ENCODE measurements at places on chromosomes 4 and X.

- no peak for DNase-seq
Observed at GRCh38 chrX:2162695-2163094, 338.1 kb downstream of the DHRSX start.

DNA sequence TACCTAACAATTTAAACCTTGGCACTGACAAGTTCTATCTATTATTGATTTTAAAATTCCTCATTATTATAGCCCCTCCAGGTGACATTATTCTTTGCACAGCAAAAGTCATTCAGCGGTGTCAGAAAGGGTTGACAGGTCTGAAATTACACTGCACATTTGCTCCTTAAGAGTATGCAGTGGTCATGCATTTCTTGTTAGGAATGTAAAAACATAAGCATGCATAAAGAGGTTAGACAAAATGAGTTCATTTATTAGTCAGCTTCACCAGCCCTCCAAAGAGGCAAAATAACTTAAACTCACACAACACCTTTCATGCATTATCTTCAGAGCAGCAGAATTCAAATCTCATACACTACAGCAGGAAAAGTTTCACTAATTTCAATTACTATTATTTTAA, 158.8 kb downstream of the HNRNPD start:
- DNase-seq = no peak

GRCh38 chr4:154427149-154427548, 64.5 kb downstream of the DCHS2 start:
- DNase-seq = no peak

GRCh38 chr4:168831585-168831918, 178.5 kb downstream of the CBR4 start:
- DNase-seq = no peak

DNA sequence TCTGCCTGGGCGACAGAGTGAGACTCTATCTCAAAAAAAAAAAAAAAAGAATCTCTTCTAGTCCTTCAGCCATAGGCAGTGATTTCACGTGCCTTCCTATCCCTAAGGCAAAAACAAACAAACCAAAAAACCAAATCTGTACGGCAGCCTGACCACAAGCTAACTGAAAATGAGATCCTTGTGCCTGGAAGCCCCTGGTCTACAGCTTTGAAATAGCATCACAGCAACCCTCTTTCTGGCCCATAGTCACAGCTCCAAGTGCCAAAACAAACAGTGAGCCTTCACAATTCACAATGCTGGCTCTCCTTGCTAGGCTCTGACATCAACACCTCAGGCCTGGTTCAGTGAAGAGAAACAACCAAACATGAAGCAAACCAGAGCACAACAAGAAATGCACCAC, 46.1 kb downstream of the TMEM150C start:
- no peak for DNase-seq

DNA sequence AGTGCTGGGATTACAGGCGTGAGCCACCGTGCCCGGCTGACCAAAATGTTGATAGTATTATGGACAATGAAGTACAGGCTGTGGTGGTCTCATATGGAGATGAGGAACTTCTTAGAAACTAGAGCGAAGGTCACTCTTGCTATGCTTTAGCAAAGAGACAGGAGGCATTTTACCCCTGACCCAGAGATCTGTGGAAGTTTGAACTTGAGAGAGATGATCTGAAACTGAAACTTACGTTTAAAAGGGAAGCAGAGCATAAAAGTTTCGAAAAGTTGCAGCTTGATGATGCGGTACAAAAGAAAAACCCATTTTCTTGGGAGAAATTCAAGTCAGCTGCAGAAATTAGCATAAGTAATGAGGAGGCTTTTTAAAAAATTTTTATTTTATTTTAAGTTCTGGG, 8.5 kb upstream of the CTAG2 start:
- DNase-seq = no peak

DNA sequence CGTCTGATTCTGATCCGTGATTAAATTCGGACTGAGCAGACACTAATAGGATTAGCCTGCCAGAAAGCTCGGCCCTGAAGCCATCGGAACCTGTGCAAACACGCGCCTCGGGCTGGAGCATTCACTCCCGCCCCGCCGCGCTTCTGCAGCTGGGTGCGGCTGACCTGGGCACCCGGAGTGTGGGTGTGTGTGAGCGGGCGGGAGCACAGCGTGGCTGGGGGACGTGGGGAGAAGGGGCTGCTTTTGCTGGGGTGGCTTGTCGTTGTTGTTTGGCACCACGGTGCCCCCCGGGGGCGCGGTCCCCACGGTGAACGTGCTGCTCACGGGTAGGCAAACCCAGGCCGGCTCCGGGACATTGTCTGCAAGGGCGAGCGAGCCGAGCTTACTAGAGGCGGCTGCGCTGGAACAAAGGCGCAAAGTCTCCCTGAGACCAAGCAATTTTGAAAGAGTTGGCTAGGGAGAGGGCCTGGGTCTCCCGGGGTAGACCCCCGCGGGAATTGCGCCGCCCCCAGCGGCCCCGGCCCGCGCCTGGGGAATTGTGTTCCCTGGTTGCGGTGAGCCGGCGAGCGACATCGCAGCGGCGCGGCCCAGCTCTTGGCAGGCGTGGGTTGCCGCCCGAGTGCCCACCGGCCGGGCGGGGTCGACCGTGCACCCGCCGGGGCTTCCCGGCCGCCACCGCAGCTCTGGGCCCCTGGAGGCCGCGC, 1.4 kb downstream of the MAMLD1 start:
- peak; percentile 4 for DNase-seq

DNA sequence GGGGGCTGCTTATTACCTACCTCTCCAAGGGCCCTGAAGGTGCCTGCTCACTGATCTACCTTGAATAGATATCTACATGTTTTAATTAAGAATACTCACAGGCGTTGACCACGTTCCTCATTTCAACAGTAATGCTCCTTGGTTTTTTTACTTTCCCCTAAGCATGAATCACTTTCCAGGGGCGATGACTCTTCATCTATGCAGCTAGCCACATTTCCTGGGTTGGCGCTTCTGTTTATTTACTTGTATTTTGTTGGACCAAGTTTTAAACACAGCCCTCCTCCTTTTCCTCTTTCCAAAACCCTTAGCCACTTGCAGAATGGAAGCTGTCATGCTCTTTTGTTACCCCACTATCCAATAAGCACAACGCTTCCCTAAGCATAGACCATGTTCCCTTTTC, 50.8 kb downstream of the CBLL2 start:
- DNase-seq = no peak
